ENCODE measurements at places on chromosomes 7 and 10.

DNA sequence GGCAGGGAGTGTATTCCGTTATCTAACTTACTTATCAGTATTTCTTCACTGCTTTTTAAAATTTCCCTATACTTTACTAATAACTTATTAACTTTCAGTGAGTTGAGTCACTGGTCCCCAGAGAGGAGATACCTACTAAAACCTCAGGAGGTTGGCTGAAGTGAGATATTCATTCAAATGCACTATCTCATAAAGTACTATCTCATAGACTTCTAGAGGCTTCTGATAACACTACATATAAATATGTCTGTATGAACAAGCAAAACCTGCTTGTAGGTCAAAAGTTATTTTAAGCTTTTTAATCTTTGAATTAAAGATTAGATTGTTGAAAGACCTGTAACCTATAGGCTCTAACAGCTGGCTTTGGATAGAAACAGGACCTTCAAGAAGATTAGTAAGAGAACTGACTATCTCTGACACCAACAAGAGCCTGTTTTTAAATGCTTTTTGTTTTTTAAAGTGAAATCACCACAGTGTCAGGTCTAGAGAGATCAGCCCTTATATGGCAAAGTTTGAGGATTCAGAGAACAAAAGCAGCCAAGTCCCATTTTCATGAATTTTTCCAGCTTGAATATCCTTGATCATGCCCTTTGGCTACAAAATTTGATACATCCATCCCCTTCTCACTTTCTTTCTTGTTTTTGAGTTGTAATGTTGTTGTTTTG is 242.2 kb downstream of the ARL4A start:
- no peak for DNase-seq

- no peak for DNase-seq
Measured at GRCh38 chr7:5635461-5636445, 145.7 kb downstream of the RNF216 start.

DNA sequence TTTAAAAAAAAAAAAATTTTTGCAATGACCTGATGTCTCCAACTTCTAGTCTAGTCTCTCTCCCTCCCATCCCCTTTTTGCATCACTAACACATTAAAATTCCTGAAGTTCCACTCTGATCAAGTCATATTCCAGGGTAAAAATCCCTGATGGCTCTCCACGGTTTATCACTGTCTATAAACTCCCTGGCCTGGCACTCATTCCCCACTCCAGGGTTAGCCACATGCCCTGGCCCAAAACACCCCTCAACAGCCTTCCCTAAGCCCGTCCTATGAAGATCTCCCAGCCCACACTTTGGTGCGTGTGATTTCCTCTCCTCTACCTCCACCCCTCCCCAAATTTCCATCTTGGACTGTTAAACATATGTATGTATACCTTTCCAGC is 125.4 kb downstream of the JAZF1 start:
- DNase-seq, result no peak

- peak; percentile 24 for DNase-seq
Measured at GRCh38 chr7:1108264-1108920, 20.5 kb downstream of the GPER1 start.
